ENCODE measurements at places on chromosomes 3 and 15.

- DNase-seq = no peak
These were observed 1260.4 kb downstream of the ROBO1 start for GRCh38 chr3:78507196-78507984.

DNA sequence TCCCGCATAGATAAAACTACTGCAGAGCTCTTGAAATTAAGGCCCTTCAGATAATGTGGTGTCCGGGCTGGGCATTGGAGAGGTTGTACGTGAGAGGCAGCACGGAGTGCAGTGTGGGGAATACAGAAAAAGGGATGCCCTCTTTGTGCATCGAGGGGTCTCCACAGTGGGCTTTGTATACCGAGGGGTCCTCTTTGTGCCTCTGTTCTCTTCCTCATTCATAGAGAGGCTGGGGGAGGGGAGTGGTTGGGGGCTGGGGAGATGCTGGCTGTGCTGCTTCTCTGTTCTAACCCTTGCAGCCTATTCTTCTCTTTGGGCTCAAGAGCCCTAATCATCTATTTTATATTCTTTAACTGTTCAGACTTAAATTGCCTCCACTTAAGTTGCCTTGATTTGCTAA is 74.3 kb upstream of the NDN start:
- no peak for DNase-seq

DNA sequence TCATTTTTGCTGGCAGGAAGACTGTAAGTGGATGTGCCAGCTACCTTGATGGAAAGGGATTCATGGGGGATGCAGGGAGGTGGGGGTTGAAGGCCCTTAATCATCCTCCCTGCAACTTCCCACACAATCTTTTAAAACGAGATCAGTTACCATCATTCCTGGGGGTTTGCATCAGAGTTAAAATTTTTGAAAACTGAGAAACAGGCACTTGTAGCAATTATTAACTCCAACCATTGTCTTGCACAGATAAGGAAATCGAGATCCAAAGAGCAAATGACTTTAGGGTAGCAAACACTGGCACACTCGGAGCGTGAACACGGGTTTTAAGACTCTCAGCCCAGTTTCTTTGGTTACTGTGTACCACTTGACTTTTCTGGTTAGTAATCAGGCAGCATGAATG is 41.9 kb downstream of the GPD1L start:
- DNase-seq = no peak

GRCh38 chr15:46386356-46386755 is 751.5 kb downstream of the SQOR start:
- DNase-seq = no peak

DNA sequence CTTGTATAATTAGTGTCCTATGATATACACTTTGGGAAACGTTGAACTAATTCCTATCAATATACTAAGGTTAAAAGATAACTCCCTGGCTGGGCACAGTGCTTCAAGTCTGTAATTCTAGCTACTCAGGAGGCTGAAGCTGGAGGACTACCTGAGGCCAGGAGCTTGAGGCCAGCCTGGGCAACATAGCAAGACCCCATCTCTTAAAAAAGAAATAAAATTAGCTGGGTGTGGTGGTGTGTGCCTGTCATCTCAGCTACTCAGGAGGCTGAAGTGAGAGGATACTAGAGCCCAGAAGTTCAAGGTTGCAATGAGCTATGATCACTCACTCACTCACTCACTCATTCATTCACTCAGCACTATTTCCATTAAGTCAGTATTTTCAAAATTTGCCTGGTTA is 55.2 kb downstream of the SLC12A6 start:
- no peak for DNase-seq

- no peak for DNase-seq
These were observed 410.1 kb upstream of the DPH6 start for GRCh38 chr15:35956056-35956455.

- no peak for DNase-seq
These were observed 23.2 kb downstream of the SENP8 start for GRCh38 chr15:72141171-72142084.

- no peak for DNase-seq
These were observed 108.1 kb downstream of the USP13 start for GRCh38 chr3:179760944-179761343.

GRCh38 chr15:73989001-73989798 is 2.9 kb downstream of the STOML1 start:
- no peak for DNase-seq
